Left lung (tissue), 14 donors: ENCODE measurements at places on chromosomes 1 and 21.

- no peak for DNase-seq
These were observed 349 bp upstream of the GPN2 start for GRCh38 chr1:26890467-26890796.

DNA sequence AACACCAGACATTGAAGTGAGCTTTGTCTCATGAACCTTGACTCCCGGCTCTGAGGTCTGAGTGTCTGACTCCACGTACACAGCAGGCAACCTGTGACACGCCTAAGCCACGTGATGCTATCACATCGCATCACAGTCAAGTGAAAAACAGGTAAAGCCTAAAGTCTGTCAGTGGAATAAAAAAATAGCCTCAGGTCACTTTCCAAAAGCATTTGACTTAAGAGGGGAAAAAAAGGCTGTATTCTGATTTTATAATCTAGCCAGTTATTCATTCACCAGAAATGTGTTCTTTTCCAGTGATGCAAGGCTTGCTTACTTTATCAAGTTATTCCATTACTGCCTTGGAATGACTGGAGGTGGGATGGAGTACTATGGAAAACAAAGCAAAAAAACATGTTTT is 163.2 kb upstream of the HMCN1 start:
- DNase-seq, result no peak

- DNase-seq, result no peak
These were observed 11.4 kb downstream of the EXOC8 start for GRCh38 chr1:231326248-231326647.

DNA sequence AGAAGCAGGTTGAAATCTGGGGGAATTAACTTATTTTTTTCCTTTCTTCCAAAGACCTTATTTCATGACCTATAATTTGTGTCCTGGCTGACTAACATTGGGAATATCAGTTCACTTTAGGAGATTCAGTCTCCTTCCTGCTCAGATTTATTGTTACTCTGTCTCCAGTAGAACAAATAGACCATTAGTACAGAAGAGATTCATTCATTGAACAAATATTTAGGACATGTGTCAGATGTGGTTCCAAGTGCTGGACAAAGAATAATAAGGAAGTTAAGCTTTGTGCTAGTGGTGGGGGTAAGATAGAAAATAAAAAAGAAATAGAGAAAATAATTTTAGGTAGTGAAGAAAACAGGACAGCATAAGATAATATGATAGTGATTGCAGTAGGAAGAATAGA is 20.3 kb downstream of the ZMYM4 start:
- no peak for DNase-seq

DNA sequence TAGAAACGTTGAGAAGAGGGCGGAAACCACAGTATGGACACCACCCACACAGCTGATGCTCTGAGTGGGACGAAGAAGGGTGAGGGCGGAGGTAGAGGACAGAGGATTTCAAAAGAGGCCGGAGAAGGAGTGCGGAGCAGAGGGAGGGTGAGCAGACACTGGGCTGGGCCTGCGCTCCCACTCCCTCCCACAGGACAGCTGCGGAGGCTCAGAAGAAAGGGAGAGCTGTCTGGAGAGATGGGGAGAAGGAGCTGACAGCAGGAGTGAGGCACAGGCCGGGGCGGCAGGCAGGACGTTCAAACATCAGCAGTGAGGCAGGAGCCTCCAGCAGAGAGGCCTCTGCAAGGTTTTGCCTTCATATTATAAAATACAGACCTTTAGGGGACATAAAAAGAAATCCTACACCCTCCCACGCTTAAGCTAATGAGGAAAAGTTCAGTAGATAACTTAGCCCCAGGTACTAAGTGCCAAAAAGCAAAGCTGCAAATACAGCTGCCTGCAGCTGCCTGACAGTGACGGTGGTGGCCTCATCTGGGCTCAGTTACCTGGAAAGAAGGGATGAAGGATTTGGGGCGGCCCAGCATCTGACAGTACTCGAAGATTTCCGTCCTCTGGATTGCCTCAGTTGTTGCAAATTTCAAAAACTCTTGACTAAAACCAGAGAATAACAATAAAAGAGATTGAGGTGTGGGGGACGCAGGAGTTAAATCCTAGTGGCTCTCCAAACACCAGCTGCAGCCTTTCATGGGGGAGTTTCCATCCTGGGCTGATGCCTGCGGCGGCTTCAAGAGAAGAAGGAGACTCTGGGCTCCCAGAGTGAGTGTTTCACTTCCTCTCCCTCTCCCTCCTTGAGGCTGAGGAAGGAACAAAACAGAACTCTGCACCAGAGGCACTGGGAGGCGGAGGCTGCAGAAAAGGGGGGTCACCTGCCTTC is 25.6 kb downstream of the SEC16B start:
- no peak for DNase-seq

DNA sequence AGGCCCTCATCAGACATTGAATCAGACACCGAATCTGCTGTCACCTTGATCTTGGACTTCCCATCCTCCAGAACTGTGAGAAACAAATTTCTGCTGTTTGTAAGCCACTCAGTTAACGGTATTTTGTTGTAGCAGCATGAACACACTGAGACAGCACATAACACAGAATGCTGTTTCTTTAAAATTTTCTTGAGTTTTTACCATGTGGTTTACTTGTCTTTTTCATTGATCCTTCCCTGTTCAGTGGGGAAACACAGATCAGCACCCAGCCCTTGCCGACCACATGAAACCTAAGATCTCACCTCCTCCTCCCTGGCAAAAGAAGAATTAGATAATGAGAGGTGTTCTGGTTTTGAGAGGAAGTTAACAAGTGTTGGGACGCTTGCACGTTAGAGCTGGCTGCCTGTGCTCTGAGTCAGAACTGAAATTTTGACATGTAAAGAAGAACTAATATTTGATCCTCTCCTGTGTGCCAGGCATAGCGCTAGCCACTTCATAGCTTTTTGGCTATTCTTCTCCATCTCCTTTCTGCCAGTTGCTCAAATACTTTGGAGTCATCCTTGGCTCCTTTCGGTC is 179.6 kb downstream of the DHRS3 start:
- DNase-seq, result no peak

DNA sequence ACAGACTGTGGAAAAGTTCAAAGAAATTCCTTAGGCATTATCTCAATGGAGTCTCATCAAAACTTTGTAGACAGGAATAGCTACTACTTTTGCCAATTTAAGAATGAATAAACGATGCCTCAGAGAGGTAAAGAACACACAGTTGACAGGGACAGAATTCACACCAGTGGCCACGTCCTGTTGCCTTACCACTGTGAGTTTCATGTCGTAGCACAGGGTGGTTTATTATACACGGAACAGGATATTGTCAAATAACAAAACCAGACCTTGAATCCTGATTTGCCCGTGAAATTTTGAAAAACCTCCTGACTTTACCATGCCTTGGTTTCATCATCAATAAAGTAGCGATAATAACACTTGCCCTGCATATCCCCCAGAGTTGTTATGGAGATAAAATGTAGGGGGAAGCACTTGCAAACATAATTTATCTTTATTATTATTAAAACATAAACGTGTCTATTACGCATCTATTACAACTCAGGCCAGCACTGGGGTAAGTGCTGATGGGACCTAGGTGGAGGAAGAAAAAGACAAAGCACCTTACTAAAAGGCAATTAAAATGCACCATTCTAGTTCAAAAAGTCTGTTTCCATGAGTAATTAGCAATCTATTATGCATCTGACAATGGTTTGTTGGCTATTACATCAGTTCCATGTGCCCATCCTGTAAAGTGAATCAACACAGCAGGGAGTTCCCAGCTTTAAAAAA is 408.1 kb upstream of the RUNX1 start:
- DNase-seq, result no peak

- no peak for DNase-seq
These were observed 134.0 kb upstream of the DPYD start for GRCh38 chr1:98054786-98055185.

GRCh38 chr1:109438798-109439297 is 12.6 kb upstream of the PSMA5 start:
- no peak for DNase-seq

DNA sequence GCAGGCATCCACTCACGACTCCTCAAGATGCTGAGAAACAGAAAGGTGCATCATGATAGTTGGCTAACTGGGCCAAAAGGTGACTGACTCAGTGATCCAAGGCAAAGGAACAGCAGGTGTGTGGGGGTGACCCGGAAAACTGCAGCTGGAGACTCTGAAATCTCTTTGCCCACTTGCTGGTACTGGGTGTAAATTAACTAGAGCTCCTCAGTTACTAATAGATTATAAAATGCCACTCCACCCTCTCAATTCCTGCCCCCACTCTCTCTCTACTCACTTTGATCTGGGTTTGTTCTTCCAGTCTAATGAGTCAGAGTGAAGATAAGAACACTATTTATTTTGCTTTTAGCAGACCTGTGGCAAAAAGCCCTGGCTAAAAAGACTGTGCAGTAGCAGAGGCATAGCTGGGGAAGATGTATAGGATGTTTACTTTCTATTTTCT is 7.2 kb upstream of the PIGC start:
- no peak for DNase-seq

DNA sequence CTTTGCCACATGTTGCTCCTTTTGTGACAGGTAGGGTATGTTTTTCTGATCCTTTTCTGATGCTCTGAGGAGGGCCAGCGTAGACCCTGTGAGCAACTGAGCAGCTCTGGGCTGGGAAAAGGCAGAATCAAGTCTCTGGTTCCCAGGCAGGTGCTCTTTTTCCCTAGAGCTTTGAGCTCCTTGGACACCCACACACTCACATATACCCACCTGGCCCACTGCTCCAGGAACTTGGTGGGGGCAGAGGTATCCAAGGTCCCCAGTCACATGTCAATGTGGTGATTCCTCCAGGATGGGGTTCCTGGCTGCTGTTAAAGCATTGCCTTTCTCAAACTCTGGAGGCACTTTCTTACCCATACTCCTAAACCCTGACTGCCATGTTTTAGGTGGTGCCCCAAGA is 5.4 kb downstream of the CD2 start:
- DNase-seq, result no peak
